T follicular helper cell (primary cell): ENCODE measurements at places on chromosomes 3 and 15.

GRCh38 chr3:145798007-145798406 lies 363.0 kb downstream of the PLOD2 start:
- DNase-seq: no peak

DNA sequence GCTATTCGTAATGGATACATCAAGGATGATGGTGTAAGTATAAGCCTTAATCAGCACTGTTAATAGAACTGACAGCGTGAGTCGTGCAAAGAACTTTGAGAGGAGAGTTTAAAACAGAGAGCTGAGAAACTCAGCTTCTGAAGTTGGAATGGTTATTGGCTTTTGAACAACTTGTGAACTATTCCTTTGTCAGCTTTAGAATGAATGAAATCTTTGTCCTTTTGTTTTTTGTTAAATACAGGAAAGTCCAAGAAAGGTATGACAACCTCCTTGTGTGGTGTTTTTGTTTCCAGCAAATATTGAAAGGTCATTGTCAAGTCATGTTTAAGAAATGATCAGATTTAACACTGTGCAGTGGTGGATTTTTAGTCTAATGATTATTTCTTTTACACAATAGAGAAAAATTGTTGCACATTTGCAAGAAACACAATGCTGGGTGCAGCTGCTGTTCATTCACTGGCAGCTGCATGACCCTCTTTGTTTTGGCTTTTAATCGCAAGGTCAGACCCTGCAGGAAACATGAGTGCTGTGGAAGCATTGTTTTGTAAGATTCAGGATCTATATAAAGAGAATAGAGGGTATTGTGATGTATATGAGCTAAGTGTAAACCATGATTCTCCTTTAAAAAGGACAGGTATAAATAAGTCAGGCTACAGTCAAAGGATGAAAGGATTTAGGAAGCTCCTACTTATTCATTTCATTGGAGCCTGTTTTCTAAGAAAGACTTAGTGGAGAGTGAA lies 21.7 kb upstream of the ABHD10 start:
- DNase-seq: no peak

GRCh38 chr3:135907422-135908165 lies 57.9 kb upstream of the PPP2R3A start:
- no peak for DNase-seq

DNA sequence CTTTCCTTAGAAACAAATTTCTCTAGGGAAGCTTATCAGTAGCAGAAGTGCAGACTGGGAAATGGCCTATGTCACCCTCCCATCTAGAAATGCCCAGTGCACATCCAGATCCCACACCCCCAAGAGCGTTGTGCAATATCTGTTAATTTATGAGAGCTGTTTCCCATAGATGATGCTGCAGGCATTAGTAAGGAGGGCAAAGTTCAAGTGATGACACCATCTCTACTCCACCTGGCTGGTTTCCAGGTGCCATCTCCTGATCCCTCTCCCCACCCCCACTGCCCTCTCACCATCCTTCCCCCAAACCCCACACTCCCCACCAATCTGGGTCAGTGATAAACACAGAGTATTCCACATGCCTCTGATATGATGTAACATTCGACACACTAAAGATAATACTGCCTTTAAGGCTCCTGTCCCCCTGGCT lies 39.4 kb downstream of the AGTR1 start:
- no peak for DNase-seq

DNA sequence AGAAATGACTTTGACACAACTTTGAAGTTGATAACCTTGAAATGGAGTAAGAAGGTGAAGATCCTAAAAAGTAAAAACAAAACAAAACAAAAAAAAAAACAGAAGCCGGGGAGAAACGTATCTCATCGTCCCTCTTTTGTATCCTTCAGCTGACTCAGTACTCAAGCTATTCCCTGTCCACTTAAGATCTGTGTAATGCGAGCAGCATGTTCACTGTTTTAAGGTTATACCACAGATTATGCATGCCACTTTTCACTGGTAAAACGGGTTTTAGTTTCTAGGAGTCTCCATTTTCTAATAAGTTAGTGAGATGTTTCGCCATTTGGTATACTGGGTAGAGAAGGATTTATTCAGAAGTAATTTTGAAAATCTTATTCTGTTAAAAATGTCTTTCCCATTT lies 324.3 kb downstream of the FEZF2 start:
- no peak for DNase-seq
